ENCODE measurements at places on chromosomes 7 and 10. TPM values are rescaled to one million over a fixed set of nuclear protein-coding genes. Genes with fewer than 3 reads are reported as not detected.

Gene DPP6
- total RNA-seq, result not detected

DNA sequence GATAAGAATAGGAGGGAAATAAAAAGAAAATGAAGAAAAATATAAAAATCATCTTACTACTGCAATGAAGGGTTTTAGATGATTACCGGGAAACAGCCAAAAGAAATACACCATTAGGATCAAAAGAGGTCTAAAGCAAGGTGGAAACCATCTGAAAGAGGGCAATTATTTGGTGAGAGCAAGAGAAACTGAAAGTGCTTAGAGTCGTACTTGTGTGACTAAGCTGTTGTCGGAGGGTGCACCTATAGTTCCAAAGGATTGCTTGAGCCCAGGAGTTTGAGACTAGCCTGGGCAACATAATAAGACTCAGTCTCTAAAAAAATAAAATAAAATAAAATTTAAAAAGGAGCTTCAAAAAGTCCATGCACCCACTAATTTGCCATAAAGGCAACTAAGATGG lies 169.5 kb downstream of the DKK1 start:
- H3K27me3 ChIP-seq, result no peaks in the 10 kb centered on the region
- no peak for DNase-seq
- H3K27ac ChIP-seq, result no peak overlapping the region
- no peak overlapping the region for H3K4me3 ChIP-seq
- no peaks in the 10 kb centered on the region for H3K4me1 ChIP-seq

GRCh38 chr10:35723059-35723458 lies 81.0 kb upstream of the FZD8 start:
- DNase-seq, result no peak
- H3K27ac ChIP-seq, result no peak overlapping the region
- H3K36me3 ChIP-seq, result no peaks in the 10 kb centered on the region
- H3K4me1 ChIP-seq, result no peaks in the 10 kb centered on the region
- H3K4me3 ChIP-seq, result no peak overlapping the region
- no peaks in the 10 kb centered on the region for H3K27me3 ChIP-seq

DNA sequence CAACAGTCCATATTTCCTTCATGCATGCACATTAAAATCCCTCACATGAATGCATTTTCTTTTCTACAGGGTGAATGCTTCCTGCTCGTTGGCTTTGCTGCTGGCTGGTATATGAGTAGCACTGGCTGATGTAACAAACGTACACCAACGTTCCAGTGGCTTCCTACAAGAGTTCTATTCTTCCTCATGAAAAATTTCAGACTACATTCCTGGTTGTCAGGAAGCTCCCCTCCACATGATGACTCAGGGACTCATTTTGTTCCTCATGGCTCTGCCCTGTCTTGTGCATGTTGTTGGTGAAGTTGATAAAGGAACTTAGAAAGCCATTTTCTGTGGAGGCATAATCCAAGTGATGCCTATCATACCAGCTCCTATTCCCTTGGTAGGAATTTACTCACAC lies 470.7 kb upstream of the KLF6 start:
- H3K36me3 ChIP-seq, result no peaks in the 10 kb centered on the region
- H3K4me3 ChIP-seq, result no peak overlapping the region
- H3K27ac ChIP-seq, result no peak overlapping the region
- DNase-seq, result no peak

GRCh38 chr7:371779-372545 lies 82.0 kb downstream of the FOXL3 start:
- H3K4me1 ChIP-seq, result peaks cover 2% of the 10 kb centered on the region
- no peak overlapping the region for H3K4me3 ChIP-seq
- no peaks in the 10 kb centered on the region for H3K36me3 ChIP-seq

DNA sequence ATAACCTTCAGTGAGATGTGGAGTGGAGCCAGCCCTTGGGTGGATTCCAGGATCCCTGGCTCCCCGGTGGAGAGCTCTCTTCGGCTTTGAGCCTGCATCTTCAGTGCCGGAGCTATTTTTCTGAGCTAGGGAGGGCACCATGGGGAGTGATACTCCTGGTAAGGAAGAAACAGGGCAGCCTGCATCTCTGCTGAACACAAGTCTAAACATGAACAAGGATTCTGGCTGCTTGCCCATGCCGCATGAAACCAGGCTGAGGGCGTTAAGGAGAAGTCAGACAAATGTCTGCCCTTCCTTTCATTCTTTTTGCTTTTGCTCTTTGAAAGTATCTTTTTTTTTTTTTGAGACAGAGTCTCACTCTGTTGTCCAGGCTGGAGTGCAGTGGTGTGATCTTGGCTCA lies 60.4 kb downstream of the EVX1 start:
- H3K4me3 ChIP-seq, result no peak overlapping the region
- H3K27ac ChIP-seq, result no peak overlapping the region
- no peak for DNase-seq
- H3K27me3 ChIP-seq, result no peaks in the 10 kb centered on the region
- no peaks in the 10 kb centered on the region for H3K36me3 ChIP-seq

Measured in B cell (primary cell).